Sigmoid colon (tissue), 7 donors: ENCODE measurements at places on chromosomes 12 and 14. TPM values are rescaled to one million over a fixed set of nuclear protein-coding genes. Genes with fewer than 3 reads are reported as not detected.
A peak's percentile ranks its signal among the peaks of the same experiment; 100 is the strongest.

- DNase-seq: no peak
- no peak overlapping the region for H3K4me3 ChIP-seq
- peaks cover 5% of the 10 kb centered on the region for H3K36me3 ChIP-seq
- no peak overlapping the region for H3K27ac ChIP-seq
- no peaks in the 10 kb centered on the region for H3K4me1 ChIP-seq
- H3K27me3 ChIP-seq: no peaks in the 10 kb centered on the region
Observed at GRCh38 chr14:96383445-96383844, 8.5 kb upstream of the AK7 start.

DNA sequence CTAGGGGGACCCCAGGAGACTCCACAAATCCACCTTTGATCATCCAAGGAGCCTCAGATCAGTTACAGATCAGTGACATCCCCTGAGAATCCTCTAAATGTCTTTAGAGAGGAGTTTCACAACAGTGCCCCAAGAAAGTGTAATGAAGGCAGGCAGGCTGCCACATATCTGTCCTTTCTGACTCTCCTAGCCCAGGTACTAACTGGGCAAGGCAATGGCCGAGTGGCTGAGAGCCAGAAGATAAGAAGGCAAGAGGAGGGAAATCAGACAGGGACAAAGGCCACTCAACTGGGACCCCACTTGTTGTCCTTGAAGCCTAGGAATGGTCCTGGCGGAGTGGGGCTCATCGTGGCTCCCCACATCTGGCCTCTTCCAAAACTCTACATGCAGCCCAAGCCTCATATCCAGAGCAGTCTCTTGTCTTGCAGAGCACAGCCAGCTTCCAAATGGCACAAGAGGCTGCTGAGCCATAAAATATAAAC lies 11.6 kb downstream of the ACTN1 start:
- H3K4me3 ChIP-seq: no peak overlapping the region
- H3K36me3 ChIP-seq: peaks cover 7% of the 10 kb centered on the region
- H3K4me1 ChIP-seq: peaks cover 100% of the 10 kb centered on the region
- H3K27ac ChIP-seq: peak overlapping the region; percentile 100
- no peaks in the 10 kb centered on the region for H3K27me3 ChIP-seq
- DNase-seq: peak; percentile 60

DNA sequence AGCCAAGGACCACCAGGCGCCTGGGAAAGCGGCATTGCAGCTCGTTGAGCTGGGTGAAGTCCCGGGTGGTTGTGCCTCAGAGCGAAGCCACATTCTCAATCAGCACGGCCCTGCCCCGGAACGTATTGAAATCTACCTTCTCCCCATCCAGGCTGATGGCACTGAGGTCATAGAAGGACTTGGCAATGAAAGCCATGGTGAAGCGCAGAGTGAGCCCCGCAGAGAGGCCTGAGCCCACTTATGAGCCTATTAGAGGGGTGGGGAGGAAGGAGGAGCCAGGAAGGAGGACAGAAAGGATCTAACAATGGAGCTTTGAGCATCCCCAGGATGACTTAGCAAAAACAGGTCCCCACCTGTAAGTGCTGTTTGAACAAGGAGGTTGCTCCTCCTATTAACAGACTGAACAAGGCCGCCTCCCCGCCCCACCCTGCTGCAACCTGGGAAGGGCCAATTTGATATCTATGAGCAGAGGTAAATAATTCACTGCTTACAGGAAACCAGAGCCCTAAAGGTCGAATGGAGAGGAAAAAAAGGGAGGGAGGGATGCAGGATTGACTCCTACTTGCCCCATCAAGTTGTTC lies at the start of gene GPX2:
GPX2 (minus strand) TSS at position 215 of the 581 bp plus-strand sequence; CDS start at position 196, 19 bp downstream.
- no peaks in the 10 kb centered on the region for H3K4me1 ChIP-seq
- H3K4me3 ChIP-seq: no peak within 1 kb of the TSS
- no peaks in the 10 kb centered on the region for H3K27me3 ChIP-seq
- peaks cover 35% of the 10 kb centered on the region for H3K36me3 ChIP-seq
- H3K27ac ChIP-seq: no peak within 1 kb of the TSS
- no peak for DNase-seq

GRCh38 chr14:24398653-24399446 lies at the start of gene NYNRIN:
Gene NYNRIN, plus strand, starts transcription at chr14:24399003. Its CDS starts 244 bp downstream, at chr14:24399247.
- H3K27me3 ChIP-seq: no peaks in the 10 kb centered on the region
- H3K4me1 ChIP-seq: peaks cover 48% of the 10 kb centered on the region
- peak within 1 kb of the TSS; percentile 73 for H3K4me3 ChIP-seq
- H3K27ac ChIP-seq: peak within 1 kb of the TSS; percentile 76

DNA sequence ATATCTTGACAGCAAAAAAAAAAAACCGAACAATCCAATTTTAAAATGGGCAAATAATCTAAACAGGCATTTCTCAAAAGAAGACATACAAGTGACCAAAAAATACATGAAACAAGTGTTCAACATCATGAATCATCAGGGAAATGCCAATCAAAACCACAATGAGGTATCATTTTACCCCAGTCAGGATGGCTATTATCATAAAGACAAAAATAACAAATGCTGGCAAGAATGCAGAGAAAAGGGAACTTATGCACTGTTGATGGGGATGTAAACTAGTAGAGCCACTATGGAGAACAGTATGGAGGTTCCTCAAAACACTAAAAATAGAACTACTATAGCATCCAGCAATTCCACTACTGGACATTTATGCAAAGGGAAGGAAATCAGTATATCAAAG lies 448.2 kb downstream of the RGS6 start:
- H3K36me3 ChIP-seq: no peaks in the 10 kb centered on the region
- no peak for DNase-seq
- no peaks in the 10 kb centered on the region for H3K27me3 ChIP-seq
- no peak overlapping the region for H3K4me3 ChIP-seq

- H3K4me3 ChIP-seq: no peak overlapping the region
- H3K27ac ChIP-seq: no peak overlapping the region
- no peak for DNase-seq
- no peaks in the 10 kb centered on the region for H3K4me1 ChIP-seq
- H3K36me3 ChIP-seq: peaks cover 31% of the 10 kb centered on the region
Observed at GRCh38 chr12:82438356-82438755, 80.0 kb downstream of the METTL25 start.

GRCh38 chr14:76698631-76699030 lies 62.6 kb upstream of the VASH1 start:
- H3K36me3 ChIP-seq: no peaks in the 10 kb centered on the region
- no peak for DNase-seq
- no peaks in the 10 kb centered on the region for H3K27me3 ChIP-seq
- H3K4me1 ChIP-seq: peaks cover 5% of the 10 kb centered on the region

- H3K4me3 ChIP-seq: no peak overlapping the region
- H3K27ac ChIP-seq: no peak overlapping the region
- no peaks in the 10 kb centered on the region for H3K36me3 ChIP-seq
- no peaks in the 10 kb centered on the region for H3K4me1 ChIP-seq
Observed at GRCh38 chr12:11264501-11264900, 5.0 kb downstream of the PRB3 start.

DNA sequence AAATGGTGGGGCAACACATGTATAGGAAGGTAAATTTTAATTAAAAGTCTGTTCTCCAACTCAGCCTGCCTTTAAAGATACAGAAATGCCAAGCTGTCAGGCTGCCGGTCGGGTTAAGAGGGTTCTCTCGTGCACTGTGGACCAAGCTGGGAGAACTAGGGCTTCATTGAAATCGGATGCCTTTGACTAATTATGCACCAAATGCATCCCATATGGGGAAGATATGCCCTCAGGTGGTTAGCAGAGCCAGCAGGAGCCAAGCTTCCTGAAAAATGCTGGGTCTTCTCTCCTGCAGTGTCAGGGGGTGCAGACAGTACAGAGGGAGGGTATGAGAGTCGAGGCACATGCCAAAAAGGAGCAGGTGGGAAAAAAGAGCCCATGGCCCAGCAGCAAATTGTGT lies 236.1 kb downstream of the CACNA1C start:
- peaks cover 98% of the 10 kb centered on the region for H3K4me1 ChIP-seq
- no peaks in the 10 kb centered on the region for H3K27me3 ChIP-seq
- H3K36me3 ChIP-seq: no peaks in the 10 kb centered on the region
- H3K27ac ChIP-seq: peak overlapping the region; percentile 77

Gene TMPRSS12
- not detected for total RNA-seq

Gene CLEC4E
- 5.3 TPM for total RNA-seq

Gene CRIP2
- 50.0 TPM for total RNA-seq
